ENCODE measurements at places on chromosomes 11 and 22.

DNA sequence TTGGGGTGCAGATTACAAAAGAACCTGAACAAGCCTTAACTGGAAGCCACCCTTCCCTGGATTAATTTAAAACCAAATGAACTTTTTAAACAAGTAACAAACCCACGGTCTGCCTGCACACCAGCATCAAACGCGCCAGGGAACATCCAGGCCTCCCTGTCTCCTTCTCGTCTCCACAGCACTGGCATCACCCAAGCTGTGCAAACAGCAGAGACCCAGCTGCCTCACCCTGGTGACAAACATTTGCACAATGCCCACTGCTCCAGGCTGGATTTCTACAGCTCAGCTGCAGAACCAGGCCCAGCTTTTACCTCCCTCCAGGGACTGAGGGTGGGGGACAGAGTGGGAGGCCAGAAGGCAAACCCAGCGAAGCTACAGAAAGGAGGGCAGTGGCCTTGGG, 7.0 kb downstream of the RPL3 start:
- DNase-seq: no peak

DNA sequence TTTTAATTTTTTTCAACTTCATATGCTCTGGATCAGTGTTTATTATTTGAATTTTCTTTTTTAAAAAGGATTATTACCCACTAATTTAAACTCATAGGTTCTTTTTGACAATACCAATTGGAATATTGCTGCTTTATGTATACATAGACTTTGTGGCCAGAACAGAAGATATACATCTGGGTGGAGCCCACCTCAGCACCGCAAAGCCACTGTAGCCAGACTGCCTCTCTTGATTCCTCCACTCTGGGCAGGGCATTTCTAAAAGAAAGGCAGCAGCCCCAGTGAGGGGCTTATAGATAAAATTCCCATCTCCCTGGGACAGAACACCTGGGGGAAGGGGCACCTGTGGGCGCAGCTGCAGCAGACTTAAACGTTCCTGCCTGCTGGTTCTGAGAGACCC, 10.6 kb upstream of the C11orf58 start:
- DNase-seq: no peak

DNA sequence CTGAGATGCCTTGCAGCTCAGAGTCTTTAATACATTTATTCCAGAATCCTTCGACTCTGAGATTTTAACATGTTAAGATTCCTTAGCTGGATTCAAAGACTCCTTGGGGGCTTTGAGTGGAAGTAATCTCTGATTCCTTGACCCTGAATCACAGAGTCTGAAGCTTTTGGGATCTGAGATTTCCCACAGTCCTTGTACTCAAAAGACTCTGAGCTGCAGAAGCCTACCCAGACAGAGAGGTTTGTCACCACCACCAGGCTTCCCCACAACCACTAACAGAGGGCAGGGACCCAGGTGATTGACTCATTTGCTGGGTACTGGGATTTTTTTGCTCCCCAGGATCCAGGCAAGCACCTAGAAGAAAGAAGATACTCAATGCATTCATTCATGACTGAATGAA, 1.4 kb upstream of the SERPINH1 start:
- no peak for DNase-seq

DNA sequence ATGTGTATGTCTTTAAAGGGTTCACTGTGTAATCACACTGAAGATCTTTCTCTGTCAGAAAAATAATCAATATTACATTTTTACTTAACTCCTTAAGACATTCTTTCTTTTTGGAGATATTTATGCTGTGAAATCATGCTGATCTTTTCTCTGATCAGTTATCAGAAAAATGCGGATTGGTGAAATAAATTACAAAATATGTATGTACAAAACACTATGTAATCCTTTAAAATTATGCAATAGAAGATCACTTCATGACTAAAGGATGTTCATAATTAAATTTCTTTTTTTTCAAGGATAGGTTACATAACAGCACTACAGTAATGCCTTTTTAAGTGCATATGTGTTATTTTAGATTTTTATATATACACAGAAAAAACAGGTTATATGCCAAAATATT, 24.7 kb downstream of the BTBD10 start:
- no peak for DNase-seq

GRCh38 chr11:2194877-2195755, 23.5 kb upstream of the TH start:
- no peak for DNase-seq

DNA sequence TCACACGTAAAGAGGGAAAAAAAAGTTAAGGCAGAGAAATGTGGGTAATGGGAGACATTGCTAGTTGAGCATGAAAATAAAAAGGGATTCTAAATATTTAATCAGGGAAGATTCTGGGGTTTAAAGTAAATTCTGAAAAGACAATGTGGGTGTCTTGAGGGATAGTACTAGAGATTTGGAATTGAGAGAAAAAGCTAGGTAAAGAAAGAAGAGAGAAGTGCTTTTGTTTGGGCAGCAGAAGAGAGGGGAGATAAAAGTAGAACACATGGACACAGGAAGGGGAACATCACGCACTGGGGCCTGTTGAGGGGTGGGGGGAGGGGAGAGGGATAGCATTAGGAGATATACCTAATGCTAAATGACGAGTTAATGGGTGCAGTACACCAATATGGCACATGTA, 3.5 kb upstream of the YPEL4 start:
- no peak for DNase-seq

DNA sequence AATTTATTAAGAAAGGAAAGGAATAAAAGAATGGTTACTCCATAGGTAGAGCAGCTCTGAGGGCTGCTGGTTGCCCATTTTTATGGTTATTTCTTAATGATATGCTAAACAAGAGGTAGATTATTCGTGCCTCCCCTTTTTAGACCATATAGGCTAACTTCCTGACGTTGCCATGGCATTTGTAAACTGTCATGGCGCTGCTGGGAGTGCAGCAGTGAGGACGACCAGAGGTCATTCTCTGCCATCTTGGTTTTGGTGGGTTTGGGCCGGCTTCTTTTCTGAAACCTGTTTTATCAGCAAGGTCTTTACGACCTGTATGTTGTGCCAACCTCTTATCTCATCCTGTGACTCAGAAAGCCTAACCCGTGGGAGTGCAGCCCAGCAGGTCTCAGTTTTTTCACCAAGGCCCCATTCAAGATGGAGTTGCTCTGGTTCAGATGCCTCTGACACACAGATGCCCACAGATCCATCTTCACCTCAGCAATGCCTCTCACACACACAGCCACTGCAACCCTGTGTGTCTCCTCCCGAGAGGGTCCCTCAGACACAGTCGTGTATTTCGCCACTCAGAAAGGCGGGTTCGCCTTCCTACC, 16.4 kb upstream of the JAM3 start:
- DNase-seq: no peak

DNA sequence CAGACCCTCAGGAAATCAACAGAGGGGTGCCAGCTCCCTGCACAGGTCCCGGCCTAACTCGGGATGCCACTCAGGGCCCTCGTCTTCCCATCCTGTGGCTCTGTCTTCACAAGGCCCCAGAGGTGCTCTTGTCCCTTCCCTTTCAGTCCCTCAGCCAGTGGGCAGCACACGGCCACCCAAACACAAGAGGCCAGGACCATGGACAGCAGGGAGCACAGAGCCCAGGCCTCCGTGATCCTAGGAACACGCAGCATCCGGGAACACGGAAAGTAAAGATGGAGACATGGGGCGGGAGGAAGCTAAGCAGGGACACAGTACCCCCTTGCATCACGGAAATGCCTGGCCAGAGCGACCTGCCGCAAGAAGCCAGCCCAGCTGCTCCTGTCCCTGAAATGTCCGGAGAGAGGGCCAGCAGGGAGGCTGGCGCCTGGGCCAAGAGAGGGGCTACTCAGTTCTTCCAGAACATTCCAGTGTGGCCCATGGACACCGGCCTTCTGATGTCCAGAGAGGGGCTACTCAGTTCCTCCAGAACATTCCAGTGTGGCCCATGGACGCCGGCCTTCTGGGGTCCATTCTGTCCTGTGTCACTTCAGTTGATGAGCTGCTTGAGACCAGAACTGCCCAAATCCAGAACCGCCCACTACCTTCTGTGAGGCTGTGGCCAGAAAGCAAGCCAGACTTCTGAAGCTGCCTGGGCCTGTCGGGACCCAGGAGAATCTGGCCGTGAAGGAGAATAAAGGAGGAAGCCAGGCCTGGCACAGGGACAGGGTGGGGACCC, 274.0 kb downstream of the BRD1 start:
- DNase-seq: no peak

Measured in SK-N-MC (cell line).